ENCODE measurements at places on chromosomes 16 and 17. TPM values are rescaled to one million over a fixed set of nuclear protein-coding genes. Genes with fewer than 3 reads are reported as not detected.

DNA sequence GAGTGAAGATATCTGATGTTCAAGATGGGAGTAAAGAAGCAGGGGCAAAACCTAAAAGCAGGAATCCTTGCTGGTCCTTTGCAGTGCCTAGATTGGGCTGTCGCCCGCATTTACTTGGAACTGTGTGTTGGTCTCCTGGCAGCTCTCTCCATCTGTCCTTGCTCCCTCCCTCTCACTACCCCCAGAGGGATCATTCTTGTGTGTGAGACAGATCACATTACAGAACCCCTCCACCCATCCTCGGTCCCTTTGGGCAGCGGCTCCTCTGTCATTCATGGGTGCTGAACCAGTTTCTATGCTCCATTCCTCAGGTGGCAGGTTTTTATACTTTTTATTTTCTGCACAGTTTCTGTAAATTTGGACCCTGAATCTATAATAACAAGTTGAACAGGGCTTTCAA is 99.4 kb upstream of the MYOCD start:
- DNase-seq: no peak

- DNase-seq: no peak
Measured at GRCh38 chr17:56545106-56545505, 48.4 kb upstream of the NOG start.

- peak; percentile 10 for DNase-seq
Measured at GRCh38 chr17:57552114-57552624, 192.9 kb downstream of the CCDC182 start.

DNA sequence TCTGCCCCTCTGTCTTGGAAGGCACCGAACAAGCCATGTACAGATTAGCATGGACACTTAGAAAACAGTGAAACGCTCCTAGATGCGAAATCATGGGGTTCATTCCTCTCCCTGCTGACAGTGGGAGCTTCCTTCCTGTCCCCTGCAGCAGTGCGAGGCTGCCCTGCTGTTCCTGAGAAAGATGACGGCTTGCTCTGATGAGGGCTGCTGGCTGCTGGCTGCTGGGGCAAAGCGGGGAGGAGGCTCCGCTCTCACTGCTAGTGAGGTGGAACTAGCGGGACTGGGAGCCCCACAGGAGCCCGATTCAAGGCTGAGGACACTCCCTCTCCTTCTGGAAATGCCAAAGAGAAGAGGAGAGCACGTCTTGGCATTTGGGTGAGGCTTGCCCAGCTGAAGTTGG is 25.9 kb upstream of the CACNG4 start:
- DNase-seq: no peak

- peak; percentile 91 for DNase-seq
Measured at GRCh38 chr17:15516150-15516549, 47.1 kb downstream of the TVP23C start.

GJC1 gene
- 5.2 TPM for total RNA-seq

Data from lung microvascular endothelial cell (primary cell).